ENCODE measurements at places on chromosomes 7 and 10.

GRCh38 chr7:8564281-8564680 is 130.9 kb downstream of the NXPH1 start:
- DNase-seq = no peak

- peak; percentile 80 for DNase-seq
These were observed 3.2 kb upstream of the ATOH7 start for GRCh38 chr10:68235111-68235510.

DNA sequence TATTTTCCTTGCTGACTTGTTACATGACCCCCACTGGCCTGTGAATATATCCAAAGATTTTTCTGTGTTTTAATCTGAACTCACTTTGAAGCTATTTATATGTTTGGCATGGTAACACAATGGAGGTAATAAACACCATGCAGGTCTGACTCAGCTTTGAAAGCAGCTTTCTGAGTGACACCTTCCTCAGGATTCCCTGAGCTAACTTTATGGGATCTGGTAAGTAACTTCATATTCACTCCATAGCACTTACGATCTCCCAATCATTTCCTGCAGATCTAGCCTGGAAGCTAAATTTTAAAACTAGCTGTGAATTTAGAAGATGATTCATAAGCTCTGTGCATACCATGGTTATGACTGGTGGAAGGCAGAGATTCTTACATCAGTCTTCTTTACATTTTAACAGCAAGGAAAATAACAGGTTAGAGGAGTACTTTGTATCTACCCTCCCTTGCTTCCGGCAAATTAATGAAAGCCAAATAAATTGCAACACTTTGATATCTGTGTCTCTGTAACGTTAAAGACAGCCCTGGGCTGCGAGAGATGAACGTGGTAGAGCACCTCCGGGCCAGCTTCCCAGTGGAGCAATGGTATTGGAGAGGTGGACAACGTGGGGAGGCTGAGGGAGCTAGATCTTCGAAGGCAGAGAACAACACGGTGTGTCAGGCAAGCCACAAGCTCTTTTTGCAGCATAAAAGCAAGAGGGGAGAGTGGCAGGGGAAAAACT is 170.2 kb upstream of the KLF14 start:
- peak; percentile 96 for DNase-seq

DNA sequence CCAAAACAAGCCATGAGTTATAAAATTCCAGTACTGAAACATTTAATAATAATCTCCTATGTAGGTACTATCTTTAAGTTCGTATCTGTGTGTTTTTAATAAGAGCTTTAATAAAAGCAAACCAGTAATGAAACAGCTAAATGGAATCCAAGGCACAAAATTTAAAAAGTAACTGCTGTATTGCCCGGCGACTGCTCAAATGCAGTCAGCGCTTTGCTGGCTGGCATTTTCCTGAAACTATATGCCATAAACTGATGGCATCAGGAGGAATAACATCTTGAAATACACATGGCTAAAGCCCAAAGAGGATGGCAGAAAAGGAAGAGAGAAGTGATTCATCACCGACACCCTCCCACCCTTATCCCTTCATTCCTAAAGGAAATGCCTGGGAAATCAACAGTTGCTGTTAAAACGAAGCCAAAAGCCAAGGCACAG is 133.1 kb downstream of the CUBN start:
- no peak for DNase-seq

DNA sequence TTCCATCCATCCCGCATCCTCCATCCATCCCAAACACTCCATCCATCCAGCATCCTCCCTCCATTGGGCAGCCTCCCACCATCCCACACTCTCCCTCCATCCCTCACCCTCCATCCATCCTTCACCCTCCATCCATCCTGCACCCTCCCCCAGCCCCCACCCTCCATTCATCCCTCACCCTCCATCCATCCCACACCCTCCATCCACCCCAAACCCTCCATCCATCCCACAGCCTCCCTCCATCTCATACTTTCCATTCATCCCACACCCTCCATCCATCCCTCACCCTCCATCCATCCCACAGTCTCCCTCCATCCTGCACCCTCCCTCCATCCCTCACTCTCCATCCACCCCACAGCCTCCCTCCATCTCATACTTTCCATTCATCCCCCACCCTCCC is 60.4 kb downstream of the FOXI2 start:
- DNase-seq = no peak

DNA sequence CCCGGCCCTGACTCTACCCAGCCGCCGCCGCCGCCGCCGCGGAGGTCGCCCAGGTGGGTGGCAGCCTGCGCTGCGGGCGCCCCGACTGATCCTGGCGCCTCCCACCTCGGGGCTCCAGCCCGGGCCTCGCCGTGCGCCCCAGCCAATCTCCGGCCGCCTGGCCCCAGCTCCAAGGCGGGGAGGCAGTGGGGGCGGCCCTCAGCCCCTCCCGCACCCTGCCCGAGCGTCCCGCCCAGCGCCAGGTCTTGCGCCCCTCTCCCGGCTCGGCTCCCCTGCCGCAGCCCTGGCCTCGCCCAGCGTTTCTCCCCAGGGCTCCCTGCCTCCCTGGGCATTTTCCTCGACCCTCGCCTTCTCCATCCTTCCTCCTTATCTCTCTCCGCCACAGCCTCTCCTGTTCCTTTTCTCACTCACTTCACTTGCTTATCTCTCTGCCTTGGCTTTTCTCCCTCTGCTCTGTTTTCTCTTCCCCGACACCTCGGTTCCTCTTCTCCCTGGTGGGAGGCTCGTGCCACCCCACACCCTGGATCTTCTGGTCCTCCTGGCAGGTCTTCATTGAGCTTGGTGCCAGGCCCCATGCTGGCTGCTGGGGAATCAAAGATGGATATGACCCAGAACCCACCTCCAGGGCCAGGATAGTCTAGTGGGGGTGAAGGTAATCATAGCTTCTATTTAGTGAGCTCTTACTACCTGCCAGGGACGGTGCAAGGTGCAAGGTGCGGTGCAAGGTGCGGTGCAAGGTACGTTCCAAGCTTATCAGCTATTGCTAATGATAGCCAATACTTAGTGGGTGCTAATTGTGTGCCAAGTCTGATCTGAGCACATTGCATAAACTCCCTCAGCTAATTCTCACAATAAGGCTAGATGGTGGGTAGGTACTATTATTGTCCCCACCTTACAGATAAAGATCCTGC is at the start of gene SFRP5:
TSS of gene SFRP5 (minus strand) at position 87 of the 911 bp plus-strand sequence. CDS start 166 bp downstream, outside the sequence.
- DNase-seq = no peak

- no peak for DNase-seq
These were observed 237.3 kb downstream of the PTPRN2 start for GRCh38 chr7:158350166-158350900.

DNA sequence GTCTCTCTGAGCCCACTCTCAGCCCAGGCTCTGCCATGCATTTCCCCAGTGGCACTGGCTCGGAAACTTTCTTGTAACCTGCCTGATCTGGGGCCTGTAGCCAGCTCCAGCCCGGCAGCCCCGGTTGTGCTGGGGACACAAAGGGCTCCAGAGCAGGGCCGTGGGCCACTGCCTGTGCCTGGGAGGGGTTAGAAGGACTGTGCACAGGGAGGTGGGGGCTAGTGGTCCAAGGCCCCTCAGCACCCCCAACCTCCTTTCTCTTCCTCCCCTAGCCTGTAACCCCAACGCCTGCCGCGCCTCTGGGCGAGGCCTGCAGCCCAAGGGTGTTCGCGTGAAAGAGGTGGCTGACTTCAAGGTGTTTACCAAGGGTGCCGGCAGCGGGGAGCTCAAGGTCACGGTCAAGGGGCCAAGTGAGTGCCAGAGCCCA is 9.6 kb downstream of the FLNC start:
- no peak for DNase-seq

GRCh38 chr10:3776796-3777571 is 8.0 kb downstream of the KLF6 start:
- DNase-seq = no peak
